Stimulated activated CD8-positive, alpha-beta memory T cell treated with anti-CD3 and anti-CD28 coated beads, Interleukin-4, amount 100 ng/mL, for 48 hours (primary cell): ENCODE measurements at places on chromosomes 13 and 19.
A peak's percentile ranks its signal among the peaks of the same experiment; 100 is the strongest.

GRCh38 chr13:28493740-28494503, 1.0 kb downstream of the FLT1 start:
- peak; percentile 39 for DNase-seq

- peak; percentile 61 for DNase-seq
These were observed 941 bp downstream of the MYPOP start for GRCh38 chr19:45901432-45901911.

DNA sequence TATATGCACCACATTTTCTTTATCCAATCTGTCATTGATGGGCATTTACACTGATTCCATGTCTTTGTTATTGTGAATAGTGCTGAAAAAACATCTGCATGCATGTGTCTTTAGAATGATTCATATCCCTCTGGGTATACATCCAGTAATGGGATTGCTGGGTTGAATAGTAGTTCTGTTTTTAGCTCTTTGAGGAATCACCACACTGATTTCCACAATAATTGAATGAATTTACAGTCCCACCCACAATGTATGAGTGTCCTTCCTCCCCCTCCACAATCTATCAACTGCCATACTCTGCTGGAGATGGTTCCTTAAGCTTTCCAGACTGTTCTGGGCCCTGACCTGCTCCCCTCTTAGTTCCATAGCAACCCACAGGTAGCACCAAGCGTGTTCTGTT, 667.0 kb downstream of the LIG4 start:
- DNase-seq, result no peak

GRCh38 chr19:49441960-49442350, 628 bp upstream of the SLC17A7 start:
- no peak for DNase-seq

- no peak for DNase-seq
These were observed 297.1 kb downstream of the COG6 start for GRCh38 chr13:39952249-39953233.
